ENCODE measurements at places on chromosomes 3 and 15.

DNA sequence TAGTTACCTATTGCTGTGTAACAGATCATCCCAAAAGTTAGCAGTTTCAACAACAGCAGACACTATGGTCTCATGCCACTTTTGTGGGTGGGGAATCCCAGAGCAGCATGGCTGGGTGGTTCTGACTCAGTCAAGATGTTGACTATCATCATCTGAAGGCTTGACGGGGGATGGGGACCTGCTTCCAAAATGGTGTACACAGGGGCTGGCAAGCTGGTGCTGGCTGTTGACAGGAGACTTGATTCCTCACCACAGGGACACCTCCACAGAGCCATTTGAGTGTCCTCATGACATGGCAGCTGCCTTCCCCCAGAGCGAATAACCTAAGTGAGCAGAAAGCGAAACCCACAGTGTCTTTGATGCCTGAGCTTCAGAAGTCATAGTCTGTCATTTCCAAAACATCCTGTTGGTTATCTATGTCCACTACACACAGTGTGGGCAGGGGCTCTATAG, 19.1 kb downstream of the DNAJB8 start:
- no peak for DNase-seq

- DNase-seq, result no peak
Measured at GRCh38 chr15:75138016-75138999, 63.4 kb upstream of the C15orf39 start.

DNA sequence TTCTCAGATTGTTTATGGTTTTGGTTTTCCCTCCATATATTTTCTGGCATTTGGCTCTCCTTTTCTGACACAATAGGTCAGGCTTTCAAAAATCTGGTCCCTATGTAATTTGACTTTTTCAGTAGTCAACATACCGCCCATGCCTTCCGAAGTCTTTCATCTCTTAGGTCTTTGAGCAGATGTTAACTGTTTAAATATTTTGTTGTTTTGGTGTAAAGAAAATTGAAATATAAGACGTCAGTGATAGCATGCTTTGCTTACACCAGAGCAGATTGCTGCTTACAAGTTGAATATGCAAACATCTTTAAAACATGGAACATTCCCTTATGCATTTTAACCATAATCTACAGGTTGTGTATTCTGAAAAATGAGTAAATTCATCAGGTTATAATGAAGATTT, 233.0 kb downstream of the PTPRG start:
- no peak for DNase-seq

DNA sequence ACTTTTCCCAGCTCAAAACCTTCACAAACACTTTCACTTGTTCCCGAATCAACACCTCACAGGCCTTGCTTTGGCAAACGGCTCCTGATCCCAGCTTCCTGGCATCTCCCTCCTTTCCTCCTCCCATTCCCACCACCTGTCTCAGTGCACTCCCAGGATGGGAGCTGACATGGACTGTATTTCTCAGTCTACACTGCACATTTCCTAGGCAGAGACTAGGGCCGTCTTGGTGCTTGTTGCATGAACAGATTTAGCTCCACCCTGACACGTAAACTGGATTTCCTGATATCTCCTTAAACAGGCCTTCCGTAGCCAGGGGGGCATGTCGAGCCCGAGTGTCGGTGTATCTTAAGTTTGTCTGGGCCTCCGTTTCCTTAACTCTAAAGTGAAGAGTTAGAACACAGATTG, 790 bp upstream of the WHAMM start:
- DNase-seq, result peak; percentile 21

- DNase-seq, result no peak
Measured at GRCh38 chr3:128262457-128262856, 109.2 kb downstream of the EEFSEC start.

DNA sequence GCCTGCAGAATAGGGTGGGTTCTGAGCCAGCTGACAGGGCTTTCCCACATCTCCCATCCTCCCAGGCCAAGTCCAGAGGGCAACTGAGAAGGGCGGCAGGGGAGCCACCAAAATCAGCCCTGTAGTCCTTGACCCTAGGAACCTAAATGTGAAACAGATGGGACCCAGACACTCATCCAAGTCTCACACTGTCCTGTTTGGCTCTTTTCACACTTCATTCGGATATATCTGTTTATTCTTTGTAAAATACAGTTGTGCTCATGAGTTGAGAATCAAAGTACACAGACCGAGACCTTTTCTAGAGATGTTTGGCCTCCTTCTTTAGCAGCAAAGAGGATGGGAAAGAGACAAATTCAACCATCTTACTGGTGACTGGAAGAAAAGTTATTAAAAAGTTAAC, 348.4 kb downstream of the MECOM start:
- DNase-seq, result no peak

DNA sequence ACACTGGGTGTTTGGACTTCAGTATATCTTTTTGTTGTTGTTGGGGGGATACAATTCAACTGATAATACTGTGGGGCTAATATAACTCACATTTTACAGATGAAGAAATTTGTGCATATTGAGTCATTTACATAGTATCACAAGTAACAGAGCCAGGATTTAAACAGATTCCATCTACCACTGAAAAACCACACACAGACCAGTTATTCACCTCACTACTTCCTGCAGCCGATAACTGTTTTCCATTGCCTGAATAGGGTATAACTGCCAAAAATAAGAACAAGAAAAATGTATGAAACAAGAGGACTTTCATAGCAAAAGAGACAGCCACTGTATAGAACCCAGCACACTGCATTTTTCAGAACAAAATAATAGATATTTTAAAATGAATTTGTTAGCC, 215.8 kb upstream of the CNTN6 start:
- DNase-seq, result no peak

DNA sequence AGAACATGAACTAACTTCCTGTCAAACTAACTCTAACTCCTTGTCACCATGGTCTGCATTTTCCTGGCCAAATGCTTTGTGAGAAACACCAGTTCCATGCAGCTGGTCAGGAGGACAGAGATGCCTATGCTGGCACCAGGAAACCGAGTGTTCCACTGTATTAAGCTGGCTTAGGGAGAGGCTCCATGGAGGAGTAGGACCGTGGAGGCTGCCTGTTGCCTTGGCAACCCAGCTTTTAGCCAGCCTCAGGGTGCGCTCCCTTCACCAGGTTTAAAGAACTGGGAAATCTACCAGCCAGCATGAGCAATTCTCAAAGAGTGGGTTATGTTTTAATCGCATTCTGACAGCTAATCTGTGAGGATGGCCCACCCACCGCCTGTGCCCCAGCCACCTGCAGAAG, 394.1 kb downstream of the OCA2 start:
- DNase-seq, result no peak

GRCh38 chr15:88635318-88635717, 3.5 kb upstream of the ISG20 start:
- DNase-seq, result no peak

- DNase-seq, result no peak
Measured at GRCh38 chr15:45448066-45448915, 69.9 kb upstream of the GATM start.

- peak; percentile 58 for DNase-seq
Measured at GRCh38 chr3:107690522-107691138, 167.9 kb downstream of the BBX start.

- DNase-seq, result no peak
Measured at GRCh38 chr3:51622413-51622812, 48.6 kb upstream of the TEX264 start.

DNA sequence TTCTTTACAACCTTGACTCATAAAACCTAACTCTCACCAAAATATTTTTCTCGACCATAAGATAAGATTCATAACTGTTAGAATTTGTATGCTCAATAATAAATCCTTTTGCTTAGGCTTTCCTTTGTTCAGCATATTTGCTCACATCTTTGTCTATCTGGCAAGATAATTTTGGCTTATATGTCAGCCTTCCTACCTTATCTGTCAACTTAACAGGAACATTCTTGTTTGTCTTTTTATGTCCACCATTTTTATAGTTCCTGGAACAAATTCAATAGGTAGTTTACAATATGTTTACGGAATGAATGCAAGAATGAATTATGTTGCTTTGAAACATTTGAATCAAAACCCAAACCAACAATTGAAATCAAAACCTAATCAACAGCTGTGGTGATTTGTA, 41.0 kb upstream of the P2RY1 start:
- no peak for DNase-seq

DNA sequence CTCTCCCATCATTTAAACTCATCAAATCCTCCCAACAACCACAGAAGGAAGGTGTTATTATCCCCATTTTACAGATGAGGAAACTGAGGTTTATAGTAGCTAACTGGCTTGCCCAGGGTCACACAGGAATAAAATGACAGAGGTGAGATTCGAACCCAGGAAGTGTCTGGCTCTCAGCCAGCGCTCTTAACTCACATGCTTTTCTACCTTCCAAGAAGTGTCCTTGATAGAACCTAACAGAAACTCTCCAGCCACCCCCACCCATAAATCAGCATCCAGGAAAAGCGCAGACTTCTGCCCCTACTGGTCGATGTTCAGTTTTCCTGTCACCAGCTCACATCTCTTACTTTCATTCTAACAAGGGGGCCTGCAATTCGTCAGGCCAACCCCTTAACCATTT, 51.7 kb downstream of the SPATA12 start:
- no peak for DNase-seq

DNA sequence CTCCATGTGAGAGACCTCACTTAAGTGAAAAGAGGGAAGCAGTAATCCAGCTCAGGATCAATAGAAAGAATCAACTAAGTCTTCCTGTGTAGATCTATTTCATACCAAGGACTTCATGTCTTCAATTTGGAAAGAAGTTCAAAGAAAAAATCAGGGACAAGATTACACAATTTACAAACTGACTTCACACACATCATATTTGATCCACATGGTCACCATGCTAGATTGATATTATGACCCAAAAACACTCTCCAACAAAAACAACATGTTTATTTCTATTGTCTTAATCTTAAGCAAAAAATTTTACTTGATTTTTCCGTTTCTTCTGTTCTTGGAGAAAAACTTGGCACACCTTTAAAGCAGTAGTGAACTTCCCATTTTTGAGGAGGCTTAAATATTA, 76.3 kb downstream of the THBS1 start:
- DNase-seq, result no peak

- no peak for DNase-seq
Measured at GRCh38 chr3:197026481-197026866, 3.1 kb downstream of the MELTF start.

DNA sequence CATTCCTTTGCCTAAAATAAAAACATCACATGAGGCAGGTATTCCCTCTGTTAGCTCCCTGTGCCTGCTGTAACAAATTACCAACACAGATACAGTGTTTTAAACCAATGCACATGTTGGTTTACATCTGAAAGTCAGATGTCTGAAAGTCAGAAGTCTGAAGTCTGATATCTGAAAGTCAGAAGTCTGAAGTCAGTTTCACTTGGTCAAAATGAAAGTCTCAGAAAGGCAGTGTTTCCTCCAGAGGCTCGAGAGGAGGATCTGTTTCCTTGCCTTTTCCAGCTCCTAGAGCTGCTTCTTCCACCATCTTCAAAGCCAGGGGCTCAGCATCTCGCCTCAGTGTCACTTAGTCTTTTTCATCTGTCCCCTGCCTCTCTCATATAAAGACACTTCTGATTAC, 22.0 kb downstream of the SST start:
- no peak for DNase-seq

GRCh38 chr3:172522871-172523818, at the start of gene TNFSF10:
TNFSF10 (minus strand) TSS chr3:172523430; CDS start chr3:172523384, 46 bp downstream.
- peak; percentile 61 for DNase-seq

DNA sequence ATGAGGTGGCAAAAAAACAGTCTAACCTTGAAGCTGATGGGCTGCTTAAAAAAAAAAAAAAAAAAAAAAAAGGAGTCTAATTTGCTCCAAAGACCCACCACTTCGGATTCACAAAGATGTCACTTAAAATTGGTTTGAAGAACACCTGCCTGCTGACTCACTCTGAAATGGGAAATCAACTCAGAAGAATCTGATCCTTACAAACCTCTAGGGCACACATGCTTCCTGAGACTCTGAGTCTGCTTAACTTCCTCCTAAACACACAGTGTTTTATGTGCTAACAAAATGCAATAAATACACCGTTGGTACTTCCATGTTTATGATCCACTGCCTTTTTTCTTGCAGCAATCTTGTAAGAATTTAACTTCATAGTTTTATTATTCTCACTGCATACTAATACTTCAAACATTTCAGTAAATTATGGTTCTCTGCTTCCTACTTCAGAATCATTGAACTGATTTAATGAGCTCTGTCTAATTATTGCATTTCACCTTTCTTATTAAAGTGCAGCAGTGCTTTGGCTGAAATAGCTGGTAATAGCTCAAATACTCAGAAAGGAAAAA, 73.0 kb upstream of the FRMD4B start:
- no peak for DNase-seq

- peak; percentile 1 for DNase-seq
Measured at GRCh38 chr15:58026051-58026450, 39.5 kb downstream of the ALDH1A2 start.

DNA sequence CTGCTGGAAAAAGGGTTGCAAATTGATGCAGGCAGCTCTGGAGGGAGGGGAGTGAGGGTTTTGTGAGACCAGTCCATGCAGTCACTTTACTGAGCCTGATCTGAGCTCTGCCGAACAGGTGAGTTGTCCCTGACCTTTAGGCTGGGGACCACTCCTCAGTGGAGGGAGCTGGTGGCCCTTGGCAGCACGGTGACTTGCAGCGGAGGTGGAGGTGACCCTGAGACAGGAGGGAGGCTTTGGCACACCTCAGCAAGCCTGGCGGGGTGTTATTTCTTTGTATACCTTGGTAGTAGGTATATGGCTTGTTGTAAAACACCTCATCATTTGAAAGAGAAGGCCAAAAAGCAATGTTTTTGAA, 43.5 kb downstream of the FGD5 start:
- DNase-seq, result no peak

DNA sequence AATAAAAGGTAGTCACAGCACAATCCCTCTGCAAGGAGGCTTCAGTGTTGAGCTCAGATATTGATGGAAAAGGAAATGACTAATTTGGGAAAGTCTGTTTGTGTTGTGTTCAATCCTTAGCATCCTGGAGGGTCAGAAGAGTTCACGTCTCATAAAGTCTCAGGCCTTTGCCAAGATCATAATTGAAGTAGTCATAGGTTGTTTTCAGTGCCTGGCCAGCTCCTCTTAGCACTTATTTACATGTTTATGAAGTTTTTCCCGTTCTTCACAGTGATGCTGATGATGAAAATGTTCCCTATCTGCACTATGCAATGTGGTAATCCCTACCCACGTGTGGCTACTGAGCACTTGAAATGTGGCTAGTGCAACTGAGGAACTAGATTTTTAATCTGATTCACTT, 61.6 kb upstream of the TGFBR2 start:
- DNase-seq, result no peak

DNA sequence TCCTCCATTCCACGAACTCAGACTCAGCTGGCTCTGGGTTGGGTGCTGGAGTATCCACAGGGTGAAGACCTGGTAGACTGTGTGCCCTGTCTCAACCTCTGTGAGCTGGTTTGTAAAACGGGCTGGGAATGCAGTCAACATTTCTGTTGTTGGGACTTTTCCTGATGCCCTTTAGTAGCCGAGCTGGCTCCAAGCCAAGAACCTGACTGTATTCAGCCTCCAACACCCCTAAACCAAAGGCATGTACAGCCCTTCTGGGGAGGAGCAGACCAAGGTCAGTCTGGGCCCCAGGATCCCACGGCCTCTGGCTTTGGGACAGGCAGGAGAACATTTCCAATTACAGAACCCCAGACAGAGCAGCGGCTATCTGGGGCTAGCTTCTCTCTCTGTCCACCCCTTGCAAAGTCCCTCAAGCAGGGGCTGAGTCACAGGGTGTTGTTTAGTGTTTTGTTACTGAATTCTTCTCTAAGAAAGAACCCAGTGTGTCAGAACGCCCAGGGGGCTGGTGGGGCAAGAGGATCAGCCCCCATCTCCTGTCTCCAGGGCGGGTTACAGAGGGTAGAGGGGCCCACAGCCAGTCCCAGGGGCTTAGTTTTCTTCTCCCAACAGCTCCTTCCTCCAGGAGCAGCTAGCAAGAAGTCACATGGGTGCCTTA, 56.8 kb upstream of the SLC6A6 start:
- no peak for DNase-seq
